ENCODE measurements at places on chromosomes 7 and 10.

DNA sequence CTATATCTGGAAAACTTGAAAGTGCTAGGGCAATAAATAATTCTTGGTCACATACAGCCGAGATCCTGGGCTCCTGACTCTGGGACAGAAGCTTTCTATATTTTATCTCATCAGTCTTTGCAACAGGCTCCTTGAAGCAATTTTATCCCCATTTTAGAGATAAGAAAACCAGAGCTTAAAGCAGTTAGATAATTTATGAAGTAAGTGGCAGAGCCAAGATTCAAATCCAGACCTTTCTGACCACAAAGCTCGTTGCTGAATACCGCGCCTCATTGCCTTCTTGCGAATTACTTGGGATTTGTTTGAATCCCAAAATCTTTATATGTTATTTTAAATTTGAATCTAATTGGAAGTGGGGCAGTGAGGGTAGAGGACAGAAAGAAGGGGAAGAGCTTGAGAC is 106.0 kb downstream of the TCF7L2 start:
- no peak for DNase-seq

DNA sequence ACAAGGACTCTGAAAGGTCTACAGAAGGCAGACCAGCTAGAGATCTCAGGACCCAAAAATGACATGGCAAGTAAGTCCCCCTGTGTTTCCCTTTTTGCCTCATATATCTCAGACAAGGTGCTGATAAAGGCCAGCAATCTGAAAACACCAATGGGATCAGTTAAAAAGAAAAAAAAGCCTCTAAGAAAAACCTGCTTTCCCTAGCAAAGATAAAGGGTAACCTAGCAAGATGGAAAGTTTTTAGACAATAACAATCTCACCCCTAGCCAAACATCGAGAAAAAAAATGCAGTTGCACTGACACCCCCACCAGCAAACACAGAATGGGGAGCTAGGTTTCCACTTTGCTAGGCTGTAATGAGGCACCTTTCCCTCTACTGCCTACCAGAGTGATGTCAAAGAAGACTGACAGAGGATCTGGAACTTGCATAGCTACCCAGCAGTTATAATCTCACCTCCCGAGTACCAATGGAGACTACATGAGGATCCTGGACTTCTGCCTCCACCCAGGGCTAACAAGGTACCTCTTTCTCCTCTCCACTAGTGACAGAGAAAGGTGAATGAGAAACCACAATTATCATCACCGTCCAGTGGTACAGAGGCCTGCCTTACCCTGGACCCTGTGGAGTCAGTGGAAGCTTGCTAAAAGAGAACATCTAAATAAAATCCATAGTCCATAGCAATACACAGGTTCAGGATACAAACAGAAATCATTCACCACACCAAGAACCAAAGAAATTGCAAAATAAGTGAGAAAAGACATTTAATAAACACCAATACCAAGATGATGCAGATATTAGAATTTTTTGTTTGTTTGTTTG is 240.8 kb downstream of the ARHGAP12 start:
- DNase-seq: no peak

DNA sequence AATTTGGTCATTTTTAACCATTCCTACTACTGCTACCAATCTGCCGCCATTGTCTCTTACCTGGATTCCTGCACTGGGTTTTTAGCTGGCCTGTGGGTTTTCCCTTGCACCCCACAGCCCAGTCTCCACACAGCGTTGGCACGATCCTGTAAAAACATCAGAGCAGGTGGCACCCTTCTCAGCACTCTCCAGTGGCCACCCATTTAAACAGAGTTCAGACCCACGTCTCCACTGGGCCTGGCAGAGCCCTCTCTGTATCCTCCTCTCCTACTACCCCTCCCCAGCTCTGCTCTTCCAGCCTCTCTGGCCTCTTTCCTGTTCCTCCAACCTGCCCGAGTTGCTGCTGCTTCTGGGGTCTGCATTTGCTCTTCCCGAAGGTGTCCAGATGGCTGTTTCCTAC is 259.4 kb downstream of the SDK1 start:
- no peak for DNase-seq

DNA sequence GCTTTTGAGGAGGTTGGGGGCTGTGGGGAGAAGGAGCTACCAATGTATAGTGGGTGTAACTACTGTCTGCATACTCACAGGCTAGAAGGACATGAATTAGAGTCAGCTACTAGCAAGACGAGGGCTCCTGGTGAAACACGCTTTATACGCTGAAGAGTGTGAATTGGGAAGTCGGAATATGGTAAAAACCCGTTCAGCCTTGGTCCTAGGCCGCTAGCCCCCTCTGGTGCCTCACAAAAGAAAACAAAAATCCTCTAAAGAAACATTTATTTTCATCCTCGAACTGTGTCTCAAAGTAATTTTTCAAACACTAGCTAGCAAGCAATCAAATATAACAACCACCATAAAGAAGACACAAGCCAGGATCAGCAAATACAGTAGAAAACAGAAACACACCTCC is 338.1 kb upstream of the SEMA3C start:
- no peak for DNase-seq

- no peak for DNase-seq
Measured at GRCh38 chr7:33886149-33886623, 19.2 kb upstream of the BMPER start.

- DNase-seq: no peak
Measured at GRCh38 chr10:8283986-8284385, 229.5 kb downstream of the GATA3 start.

DNA sequence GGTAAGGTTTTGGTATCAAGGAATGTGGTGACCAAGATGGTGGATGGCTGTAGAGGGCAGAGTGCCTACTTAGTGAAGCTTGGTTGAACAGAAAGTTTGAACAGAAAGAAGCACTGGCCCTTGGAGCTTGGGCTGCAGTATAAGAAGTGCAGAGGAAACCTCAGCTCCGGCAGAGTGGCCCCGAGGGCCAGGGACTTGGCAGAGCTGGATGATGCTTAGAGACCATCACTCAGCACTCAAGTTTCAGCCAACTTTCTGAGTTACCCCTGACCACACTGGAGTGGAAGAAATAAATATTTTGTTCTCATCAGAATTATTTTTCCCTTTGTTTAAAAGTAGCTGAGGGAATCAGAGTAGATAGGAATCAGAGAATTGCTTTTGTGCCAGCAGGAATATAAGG is 336.7 kb downstream of the C7orf25 start:
- DNase-seq: no peak

DNA sequence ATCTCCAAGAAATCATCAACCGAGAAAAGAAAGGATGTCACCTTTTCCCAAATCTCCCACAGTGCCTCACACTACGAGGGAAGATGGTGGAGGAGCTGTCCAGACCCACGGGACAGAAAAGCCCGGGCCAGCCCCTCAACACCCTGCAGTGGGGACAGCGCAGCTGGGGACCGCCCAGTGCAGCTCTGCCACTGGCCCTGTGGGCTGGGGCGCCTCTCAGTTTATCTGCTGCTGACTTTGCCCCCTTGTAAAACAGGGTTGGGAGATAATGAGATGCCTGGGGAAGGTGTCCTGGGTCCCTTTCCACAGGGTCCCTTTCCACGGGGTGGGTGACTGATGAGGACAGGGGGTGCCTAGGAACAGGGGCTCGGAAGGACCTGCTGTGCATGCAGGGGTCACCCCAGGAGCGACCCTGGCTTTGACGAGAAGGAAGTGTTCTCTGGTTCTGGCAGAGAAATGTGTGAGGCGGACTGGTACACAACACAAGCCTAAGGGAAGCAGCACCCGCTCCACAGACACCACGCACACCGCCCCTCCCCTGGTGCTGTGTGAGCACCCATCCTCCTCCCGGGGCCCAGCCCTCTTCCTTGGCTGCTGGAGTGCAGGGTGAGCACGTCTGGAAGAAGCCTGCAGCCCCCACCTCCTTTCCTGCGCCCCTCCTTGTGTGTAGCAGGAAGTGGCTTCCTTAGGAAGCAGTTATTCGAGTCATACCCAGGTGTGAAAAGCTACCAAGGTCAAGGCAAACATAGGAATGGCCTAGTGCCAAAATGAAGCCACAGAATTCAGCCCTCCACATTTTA is 339.9 kb downstream of the DNAJB6 start:
- DNase-seq: no peak

DNA sequence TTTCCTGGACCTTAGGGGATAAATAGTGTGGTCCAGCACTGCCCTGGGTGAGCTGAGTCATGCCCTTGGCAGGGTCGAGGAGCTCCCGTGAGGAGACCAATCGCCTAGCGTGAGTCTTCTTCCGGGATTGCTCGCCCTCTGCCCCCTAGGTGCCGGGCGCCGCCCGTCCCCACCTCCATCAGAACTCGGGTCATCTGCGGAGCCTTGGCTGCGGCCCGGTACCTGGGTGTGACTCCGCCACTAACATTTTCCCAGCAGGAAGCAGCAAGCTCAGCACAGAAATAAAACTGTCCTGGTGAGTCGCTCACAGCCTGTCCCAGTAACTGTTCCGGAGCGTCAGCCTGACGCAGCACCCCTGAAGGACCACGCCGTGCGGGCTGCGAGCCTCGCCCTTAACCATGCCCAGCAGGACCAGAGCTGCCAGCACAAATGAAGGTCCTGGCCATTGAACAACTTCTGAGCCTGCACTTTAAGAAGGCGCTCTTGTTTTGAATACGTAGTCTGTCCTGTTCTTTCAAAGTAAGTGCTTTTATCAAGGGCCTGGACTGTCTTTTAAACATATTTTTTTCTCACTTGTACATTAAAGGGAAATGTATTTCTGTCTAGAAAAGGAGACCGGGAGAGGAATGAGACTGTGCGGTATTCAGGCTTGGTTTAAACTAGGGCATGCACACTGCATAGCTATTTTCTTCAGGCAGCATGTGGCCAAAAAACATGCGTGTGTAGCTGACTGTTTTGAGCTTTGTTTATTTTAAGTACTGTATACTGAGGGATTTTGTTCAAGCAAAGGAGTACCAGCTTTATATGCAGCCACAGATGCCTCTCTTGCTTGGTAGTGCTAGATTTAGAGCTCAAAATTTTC is 136.7 kb downstream of the HECW1 start:
- no peak for DNase-seq

DNA sequence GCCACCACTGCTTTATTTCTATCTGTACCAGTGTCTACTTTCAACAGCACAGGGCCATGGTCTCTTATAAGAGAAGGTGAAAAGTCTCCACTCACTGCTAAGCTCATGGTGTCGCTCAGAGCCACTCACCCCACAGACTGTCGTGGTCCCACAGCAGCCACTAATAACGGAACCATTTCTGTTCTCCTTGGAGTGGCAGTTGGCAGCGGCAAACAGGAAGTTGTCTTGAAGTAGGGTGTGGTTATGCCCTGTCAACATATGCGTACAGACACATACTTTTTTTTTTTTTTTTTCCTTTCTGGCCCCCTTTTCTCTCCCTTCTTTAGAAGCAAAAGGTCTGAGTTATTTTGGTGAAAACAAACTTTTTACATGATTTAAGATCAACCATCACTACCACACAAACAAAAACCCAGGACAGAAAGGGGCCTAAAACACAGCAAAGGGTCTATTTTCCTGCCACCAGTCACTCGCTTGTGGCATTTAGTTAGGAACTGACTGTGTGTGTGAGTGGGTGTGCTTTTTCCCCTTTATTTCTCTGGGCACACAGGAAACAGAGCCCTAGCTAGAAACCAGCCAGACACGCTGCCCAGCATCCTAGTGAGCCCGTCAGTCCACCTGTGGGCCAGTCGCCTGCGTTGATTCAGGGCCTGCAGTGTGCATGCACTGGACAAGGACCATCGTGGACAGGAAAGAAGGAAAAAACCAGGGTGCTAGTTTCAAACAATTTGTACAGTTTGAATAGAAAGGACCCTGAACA is 96.7 kb upstream of the EFCAB10 start:
- peak; percentile 74 for DNase-seq

DNA sequence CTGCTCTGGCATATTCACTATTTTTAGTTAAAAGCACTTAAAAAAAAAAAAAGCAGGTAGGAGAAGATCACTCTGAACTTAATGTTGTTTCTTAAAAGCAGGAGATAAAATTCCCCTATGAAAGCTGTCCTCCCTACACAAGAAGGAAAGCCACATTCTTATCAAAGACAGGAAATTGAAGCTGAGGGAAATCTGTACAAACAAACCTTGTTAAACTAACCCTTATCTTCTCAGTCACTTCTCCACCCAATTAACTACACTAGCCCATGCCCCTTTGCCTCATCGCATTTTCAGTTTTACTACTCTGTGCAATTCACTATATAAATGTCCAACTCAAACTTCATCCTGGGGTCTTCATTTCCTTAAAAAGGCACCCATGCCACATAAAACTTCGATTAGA is 2.7 kb upstream of the CDCA7L start:
- no peak for DNase-seq

GRCh38 chr7:158781974-158782664 is 47.2 kb downstream of the ESYT2 start:
- DNase-seq: no peak

DNA sequence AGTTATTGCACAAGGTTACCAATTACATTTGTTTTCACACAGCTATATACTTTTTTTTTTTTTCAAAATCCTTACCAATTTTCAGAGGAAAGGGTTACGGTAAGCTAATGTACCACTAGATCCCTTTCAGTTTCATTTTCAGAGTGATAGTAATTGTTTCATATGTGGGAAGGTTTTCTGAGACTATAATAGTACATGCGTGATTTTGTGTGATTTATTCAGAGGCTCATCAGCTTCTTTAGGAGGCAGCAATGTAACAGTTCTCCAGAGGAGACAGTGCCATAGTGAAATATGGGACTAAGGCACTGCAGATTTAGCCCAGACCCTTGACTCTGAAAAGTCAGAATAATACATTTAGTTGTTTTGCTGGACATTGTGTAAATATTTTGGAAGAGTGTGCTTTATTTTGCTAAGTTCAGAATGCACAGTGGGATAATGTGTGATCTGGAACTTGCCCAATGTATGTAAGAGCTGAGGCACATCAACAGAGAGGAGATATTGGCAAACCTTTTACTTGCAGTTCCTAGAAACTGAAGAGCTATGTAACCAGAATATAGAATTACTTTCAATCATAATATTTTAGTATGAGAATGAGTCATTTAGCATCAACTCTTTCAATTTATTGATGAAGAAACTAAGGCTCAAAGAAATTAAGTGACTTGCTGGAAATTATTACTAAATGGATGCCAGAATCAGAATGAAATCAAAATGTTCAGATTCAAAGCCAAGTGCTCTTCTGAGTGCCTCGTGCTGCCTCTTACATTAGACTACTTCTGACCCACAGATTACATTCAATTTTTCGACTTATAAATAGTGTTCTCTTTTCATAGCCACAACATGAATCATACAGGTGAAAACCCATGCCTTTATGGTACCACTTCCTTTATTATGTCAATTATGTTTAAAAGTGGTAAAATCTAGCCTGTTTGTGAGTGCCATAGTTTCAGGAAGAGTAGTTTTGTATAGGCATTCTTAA is 207.7 kb upstream of the TEX47 start:
- no peak for DNase-seq

All from stimulated activated CD4-positive, alpha-beta T cell treated with anti-CD3 and anti-CD28 coated beads, Interleukin-1b, Interleukin-23, amount 100 ng/mL, for 48 hours (primary cell).